ENCODE measurements at places on chromosomes 1 and 21. TPM values are rescaled to one million over a fixed set of nuclear protein-coding genes. Genes with fewer than 3 reads are reported as not detected.

DNA sequence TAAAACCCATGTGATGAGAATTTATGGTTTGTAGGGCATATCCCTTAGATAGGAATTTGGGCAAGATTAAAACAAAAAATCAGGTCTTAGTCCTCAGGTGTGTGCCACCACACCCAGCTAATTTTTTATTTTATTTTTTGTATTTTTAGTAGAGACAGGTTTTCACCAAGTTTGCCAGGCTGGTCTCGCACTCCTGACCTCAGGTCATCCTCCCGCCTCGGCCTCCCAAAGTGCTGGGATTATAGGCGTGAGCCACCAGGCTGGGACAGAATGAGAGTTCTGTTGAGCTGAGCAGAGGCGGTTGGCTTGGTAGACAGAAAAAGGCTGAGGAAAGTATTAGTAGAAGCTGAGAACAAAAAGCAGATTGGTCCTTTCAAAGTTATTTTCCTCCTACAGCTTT, 43.8 kb upstream of the EDARADD start:
- H3K27ac ChIP-seq = no peak overlapping the region
- no peak overlapping the region for H3K4me3 ChIP-seq
- no peaks in the 10 kb centered on the region for H3K36me3 ChIP-seq
- DNase-seq = no peak
- H3K4me1 ChIP-seq = no peaks in the 10 kb centered on the region

GRCh38 chr1:228984646-228985631, 249.7 kb downstream of the RHOU start:
- no peak overlapping the region for H3K27ac ChIP-seq
- H3K4me1 ChIP-seq = no peaks in the 10 kb centered on the region
- H3K27me3 ChIP-seq = no peaks in the 10 kb centered on the region
- no peak for DNase-seq
- no peaks in the 10 kb centered on the region for H3K36me3 ChIP-seq

Gene ZNF644
- total RNA-seq = 68.6 TPM

DNA sequence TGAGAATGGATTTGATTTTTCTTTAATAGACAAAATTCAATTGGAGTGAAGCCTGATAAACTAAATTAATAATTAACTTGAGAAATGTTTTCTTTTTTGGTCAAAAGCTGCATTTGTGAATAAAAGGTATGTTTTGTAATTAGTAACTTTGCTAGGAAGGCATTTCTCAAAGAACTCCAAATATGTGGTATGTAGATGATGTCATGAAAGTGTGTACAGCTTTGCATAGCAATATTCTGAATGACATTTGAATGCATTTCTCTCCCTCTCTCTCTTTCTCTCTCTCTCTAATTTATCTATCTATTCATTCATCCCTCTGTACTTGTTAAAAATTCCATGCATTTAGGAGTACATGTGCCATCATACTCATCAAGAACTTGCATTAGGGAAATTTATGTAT, 109.1 kb upstream of the ADAMTS5 start:
- no peak for DNase-seq
- H3K4me1 ChIP-seq = no peaks in the 10 kb centered on the region
- H3K27ac ChIP-seq = no peak overlapping the region
- no peaks in the 10 kb centered on the region for H3K27me3 ChIP-seq
- H3K4me3 ChIP-seq = no peak overlapping the region

Gene TOR1AIP2
- 51.4 TPM for total RNA-seq

GRCh38 chr21:27595716-27596115, 628.8 kb upstream of the ADAMTS5 start:
- H3K4me1 ChIP-seq = no peaks in the 10 kb centered on the region
- H3K4me3 ChIP-seq = no peak overlapping the region
- H3K27ac ChIP-seq = no peak overlapping the region
- H3K27me3 ChIP-seq = no peaks in the 10 kb centered on the region

DNA sequence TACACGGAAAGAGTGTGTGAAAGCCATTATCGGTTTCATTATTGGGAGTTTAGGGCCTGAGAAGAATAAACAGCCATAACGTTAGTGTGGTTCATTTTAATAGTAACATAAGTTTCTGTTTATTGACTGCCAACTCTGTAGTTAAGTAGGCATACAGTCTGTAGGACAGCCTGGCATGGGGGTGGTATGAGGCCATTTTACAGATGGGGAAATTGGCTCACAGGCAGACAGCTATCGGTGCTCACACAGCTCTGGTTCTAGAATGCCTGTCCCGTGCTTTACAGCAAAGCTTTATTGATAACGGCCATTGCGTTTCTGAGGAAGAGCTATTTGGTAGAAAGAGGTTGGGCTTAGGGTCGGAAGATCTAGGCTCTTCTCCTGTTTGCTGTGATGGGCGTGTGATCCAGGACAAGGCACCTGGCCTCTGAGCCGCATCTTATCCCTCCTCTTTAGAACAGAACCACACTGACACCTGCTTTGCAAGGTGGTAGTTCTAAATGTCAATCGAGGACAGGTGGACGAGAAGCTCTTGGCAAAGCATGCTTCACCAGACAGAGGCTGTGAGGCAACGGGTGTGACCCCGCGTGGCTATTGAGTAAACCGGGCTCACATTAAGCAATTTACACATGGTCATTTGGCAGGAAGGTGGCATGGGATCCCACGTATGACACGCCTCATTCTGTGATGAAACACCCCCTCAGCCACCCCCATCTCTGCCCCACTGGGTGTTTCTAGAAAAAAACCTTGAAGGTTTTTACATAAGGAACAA, 14.9 kb downstream of the ETS2 start:
- H3K27me3 ChIP-seq = no peaks in the 10 kb centered on the region
- peaks cover under 1% of the 10 kb centered on the region for H3K4me1 ChIP-seq
- H3K36me3 ChIP-seq = peaks cover 31% of the 10 kb centered on the region
- H3K4me3 ChIP-seq = no peak overlapping the region
- H3K27ac ChIP-seq = no peak overlapping the region

Gene PPIAL4G
- total RNA-seq = 0.42 TPM

DNA sequence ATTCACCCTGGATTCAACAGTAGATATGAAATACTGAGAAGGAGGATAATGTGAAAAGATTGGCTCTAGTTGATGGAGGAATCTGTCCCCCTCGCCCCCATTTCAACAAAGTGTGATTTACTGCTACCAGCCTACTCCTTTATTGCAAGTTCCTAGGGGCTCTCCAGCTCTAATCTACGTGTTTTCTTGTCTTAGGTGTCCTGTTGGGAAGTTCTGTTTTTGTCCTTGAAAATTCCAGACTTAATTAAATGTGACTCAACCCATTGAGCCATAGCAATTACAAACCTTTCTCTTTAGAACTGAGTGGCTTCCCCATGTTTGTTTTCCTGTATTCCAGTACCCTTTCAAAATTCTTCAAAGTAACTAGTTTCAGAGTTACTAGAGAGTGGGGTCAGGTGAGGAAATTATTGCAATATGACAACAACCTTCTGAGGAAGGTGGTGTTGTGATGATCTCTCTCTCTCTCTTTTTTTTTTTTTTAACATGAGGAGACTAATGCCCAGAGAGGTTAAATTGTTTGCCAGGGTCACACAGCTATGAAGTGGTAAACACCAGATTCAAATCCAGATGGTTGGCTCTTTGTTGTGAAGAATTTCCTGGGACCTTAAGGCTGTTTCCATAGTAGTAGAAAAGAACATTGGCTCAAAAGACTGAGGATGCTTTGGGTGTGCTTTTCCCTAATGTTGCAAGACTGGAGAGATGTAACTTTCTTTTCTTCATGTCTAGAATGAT, 3.5 kb downstream of the RGL1 start:
- H3K27ac ChIP-seq = no peak overlapping the region
- no peak overlapping the region for H3K4me3 ChIP-seq
- H3K27me3 ChIP-seq = peaks cover 21% of the 10 kb centered on the region
- H3K4me1 ChIP-seq = peaks cover 11% of the 10 kb centered on the region

DNA sequence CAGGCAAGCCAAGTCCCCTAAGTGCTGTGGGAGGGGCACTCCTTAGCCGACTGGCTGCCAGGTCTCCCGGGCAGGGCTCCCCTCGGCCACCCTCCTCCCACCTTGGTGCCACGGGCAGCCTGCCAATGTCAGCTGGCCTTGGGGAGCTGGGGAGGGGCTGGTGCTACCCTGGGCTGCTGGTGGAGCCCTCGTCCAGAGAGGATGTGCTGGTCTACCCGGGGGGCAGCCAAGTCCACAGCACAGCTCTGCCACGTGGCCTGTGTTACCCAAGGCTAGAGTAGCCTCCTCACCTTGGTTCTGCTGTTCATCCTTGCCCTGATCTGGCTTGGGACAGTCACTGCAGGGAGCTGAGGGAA, 42.9 kb downstream of the CRYAA start:
- DNase-seq = no peak
- H3K4me3 ChIP-seq = no peak overlapping the region
- H3K36me3 ChIP-seq = no peaks in the 10 kb centered on the region
- H3K27ac ChIP-seq = no peak overlapping the region
- H3K4me1 ChIP-seq = no peaks in the 10 kb centered on the region
- H3K27me3 ChIP-seq = no peaks in the 10 kb centered on the region

DNA sequence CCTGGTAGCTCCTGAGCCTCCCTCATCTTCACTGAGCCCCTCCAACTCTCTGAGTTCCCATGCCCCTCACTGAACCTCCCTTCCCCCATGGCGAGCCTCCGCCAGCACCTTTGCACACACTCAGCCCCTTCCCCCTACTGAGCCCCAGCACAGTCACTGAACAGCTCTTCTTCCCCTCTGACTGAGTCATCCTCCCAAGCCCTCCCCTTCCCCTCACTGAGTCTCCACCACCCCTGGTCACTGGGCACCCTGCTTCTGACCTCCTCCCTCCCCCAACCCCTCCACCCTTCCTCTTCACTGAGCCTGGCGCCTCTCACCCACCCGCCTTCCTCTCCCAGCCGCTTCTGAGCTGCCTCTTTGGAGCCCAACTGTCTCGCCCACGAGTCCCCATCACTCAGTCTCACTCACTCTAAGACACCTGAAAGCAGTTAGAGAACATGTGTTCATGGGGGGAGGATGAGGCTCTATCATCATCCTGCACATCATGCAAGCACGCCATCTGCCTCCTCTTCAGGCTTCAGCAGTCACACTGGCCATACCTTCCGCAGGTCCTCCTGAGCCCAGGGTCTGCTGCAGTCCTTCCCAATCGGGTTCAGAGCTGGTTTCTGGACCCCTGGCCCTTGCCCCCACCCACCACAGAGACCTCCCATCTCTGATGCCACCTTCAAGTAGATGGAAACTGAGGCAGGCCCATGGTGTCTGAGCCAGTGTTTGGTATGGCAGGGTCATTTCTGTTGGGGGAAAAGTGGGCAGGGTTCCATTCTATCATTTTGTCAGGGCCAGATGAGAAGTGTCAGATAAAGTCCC, 2.0 kb upstream of the TRNP1 start:
- peaks cover 54% of the 10 kb centered on the region for H3K27me3 ChIP-seq
- no peak overlapping the region for H3K27ac ChIP-seq
- H3K4me3 ChIP-seq = peak overlapping the region; percentile 77
- no peaks in the 10 kb centered on the region for H3K36me3 ChIP-seq
- peak; percentile 30 for DNase-seq
- H3K4me1 ChIP-seq = peaks cover 23% of the 10 kb centered on the region

GRCh38 chr1:207858806-207859205, 52.1 kb downstream of the CD34 start:
- no peak overlapping the region for H3K27ac ChIP-seq
- no peaks in the 10 kb centered on the region for H3K27me3 ChIP-seq
- H3K4me3 ChIP-seq = no peak overlapping the region
- H3K4me1 ChIP-seq = peaks cover 44% of the 10 kb centered on the region

Gene NDC1
- total RNA-seq = 17.1 TPM

DNA sequence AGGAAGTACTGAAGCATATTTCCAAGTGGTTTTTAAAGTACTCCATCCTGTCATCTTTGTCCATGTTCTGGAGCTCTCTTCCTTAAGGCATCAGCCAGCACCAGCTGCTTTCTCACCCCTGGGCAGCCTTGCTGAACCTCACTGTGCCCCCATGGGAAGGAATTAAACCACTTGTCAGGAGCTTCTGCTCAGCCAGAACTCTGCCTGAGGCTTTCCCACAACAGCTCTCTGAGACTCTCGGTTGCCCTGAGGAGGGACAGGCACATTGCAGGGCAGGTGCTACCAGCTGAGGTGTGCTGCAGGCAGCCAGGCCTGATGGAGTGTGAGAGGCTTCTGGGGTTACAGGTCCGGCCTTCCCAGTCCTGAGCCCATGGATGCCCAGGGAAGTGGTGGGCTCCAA, 30.9 kb downstream of the FAM163A start:
- no peak overlapping the region for H3K27ac ChIP-seq
- no peaks in the 10 kb centered on the region for H3K36me3 ChIP-seq
- H3K4me1 ChIP-seq = no peaks in the 10 kb centered on the region
- peaks cover 12% of the 10 kb centered on the region for H3K27me3 ChIP-seq

GRCh38 chr1:225654277-225654597, 1.3 kb upstream of the ENAH start:
- H3K27ac ChIP-seq = no peak overlapping the region
- H3K27me3 ChIP-seq = peaks cover 46% of the 10 kb centered on the region
- no peak for DNase-seq

- DNase-seq = no peak
- no peaks in the 10 kb centered on the region for H3K36me3 ChIP-seq
- H3K27me3 ChIP-seq = peaks cover 5% of the 10 kb centered on the region
Observed at GRCh38 chr1:152410599-152410998, 3.5 kb downstream of the CRNN start.

Gene INAVA
- not detected for total RNA-seq

DNA sequence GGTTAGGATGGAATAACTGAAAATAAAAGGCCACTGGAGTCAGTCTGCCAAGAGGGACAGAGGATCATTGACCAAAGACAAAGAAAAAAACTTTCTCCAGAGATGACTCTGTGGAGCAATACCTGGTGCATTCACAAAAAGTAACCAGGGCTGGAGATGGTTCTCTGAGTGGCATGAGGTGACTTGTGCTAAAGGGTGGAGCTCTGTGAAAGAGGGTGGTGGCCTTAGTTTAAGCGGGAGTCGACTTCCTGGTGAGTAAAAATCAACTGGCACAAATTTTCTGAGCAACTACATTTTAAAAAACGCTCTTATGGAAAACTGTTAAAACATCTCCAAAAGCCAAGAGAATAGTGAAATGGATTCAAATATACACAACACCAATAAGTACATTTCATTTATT, 10.0 kb downstream of the NHLH2 start:
- H3K27me3 ChIP-seq = peaks cover 64% of the 10 kb centered on the region
- no peaks in the 10 kb centered on the region for H3K36me3 ChIP-seq
- no peak overlapping the region for H3K27ac ChIP-seq
- no peak for DNase-seq
- H3K4me1 ChIP-seq = peaks cover 11% of the 10 kb centered on the region

- H3K36me3 ChIP-seq = no peaks in the 10 kb centered on the region
- DNase-seq = peak; percentile 73
- no peak overlapping the region for H3K27ac ChIP-seq
- peaks cover 21% of the 10 kb centered on the region for H3K4me1 ChIP-seq
- no peak overlapping the region for H3K4me3 ChIP-seq
Observed at GRCh38 chr1:145977486-145978470, 13.3 kb downstream of the POLR3GL start.

DNA sequence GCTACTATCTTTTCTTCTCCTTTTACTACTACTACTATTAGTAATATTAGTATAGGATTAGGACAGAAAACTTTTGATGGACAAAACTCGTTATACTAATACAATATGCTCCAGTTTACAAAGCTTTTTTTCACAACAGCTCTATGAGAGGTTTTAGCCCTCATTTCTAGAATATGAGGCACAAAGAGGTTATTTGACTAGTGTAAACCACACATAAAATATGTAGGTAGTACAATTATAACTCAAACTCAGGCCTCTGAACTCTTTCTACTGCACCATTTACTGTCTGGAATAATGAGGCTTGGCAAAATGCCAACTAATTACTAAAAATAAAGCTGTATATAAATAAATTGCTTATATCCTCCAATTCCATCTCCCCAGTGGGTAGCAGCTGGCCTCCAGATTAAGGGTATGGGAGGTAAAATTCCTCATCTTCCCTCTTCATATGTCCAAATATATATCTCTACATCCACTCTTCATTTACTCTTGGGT, 99.9 kb downstream of the LYST start:
- no peak for DNase-seq
- no peaks in the 10 kb centered on the region for H3K27me3 ChIP-seq
- H3K27ac ChIP-seq = no peak overlapping the region
- H3K36me3 ChIP-seq = peaks cover 6% of the 10 kb centered on the region
- peaks cover 14% of the 10 kb centered on the region for H3K4me1 ChIP-seq
- H3K4me3 ChIP-seq = no peak overlapping the region

Gene RNF220
- 86.8 TPM for total RNA-seq

Gene PGBD5
- not detected for total RNA-seq
